ENCODE measurements at places on chromosomes 11 and 22.

DNA sequence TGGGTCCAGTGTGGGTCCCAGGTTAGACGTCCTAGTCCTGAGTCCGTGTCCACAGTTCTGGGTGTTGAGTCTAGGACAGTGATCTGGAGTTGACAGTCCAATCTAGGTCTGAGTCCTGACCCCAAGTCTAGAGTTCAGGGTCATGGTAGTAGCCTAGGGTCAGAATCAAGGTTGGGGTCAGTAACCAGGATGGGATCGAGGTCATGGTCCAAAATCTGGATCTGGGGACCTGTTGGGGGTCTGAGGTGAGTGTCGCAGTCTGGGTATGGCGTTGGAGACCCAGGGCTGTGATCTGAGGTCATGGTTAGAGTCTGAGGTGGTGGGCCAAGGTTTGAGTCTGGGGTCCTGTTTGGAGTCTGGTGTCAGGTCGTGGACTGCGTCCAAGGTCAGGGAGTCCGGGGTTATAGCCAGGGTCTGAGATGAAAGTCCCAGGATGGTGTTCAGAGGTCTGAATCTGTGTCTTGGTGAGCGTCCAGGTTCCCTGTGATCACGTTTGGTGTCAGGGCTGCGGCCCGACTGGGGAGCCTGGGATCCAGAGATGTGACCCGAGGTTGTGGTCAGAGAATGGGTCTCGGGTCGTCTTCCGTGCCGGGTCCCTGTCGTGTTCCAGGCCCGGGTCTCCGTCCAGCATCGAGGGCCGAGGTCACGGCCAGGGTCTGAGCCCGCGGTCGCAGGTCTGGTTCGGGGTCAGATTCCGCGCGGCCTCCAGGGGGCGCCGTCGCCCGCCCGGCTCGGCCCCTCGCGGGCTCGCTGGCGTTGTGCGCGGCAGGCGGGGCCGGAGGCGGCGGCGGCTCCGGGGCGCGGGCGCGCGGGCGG lies 432 bp upstream of the GRK2 start:
- DNase-seq = peak; percentile 78

DNA sequence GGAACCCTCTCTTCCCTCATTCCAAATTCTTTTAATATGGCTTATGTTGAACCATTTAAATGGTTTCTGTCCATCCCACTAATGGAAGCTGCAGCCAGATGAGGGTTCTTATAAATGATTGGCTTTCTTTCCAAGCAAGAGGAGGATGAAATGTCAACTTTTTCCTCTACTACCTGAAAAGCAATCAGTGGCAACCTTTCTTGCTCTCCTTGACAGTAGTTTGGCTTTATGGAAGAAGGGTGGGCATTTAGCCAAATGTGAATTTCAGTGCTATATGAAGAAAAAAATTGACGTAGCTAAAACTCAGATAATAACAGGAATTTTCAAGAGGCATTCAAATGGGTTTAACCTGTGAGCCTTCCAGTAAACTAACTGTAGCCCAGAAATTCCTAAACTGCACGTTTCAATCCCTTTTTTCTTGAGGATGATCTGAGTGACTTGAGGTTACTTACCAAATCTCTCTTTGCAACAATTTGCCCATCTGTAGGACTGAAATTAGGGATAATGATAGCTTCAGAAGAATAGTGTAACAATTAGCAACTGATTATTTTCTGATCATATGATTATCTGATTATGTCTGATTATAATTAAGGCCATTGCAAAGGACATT lies 90.9 kb downstream of the EXT2 start:
- no peak for DNase-seq

GRCh38 chr11:41779401-41779960 lies 320.0 kb upstream of the LRRC4C start:
- DNase-seq = no peak

DNA sequence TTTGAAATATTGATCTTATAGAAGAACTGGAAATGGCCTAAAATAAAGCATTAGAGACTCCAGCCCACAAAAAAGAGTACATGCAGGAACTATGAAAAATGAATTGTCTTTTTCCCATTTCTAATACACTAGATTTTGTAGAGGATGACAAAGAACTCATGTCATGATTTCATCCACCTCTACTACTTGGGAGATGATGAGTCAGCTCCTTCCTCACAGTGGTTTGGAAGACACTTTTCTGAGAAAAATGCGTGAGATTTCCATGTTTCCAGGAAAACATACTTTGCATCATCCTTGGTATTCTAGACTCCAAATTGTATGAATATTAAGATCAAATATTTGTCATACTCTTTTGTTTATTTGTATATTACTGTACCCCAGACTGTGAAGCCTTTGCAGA lies 500.5 kb downstream of the FAM181B start:
- no peak for DNase-seq

- DNase-seq = no peak
These were observed 127.1 kb downstream of the CTTN start for GRCh38 chr11:70525466-70525865.

- no peak for DNase-seq
These were observed 37.2 kb downstream of the RPS6KA4 start for GRCh38 chr11:64396079-64396591.

GRCh38 chr11:38305682-38306081 lies 1707.6 kb upstream of the RAG2 start:
- no peak for DNase-seq

DNA sequence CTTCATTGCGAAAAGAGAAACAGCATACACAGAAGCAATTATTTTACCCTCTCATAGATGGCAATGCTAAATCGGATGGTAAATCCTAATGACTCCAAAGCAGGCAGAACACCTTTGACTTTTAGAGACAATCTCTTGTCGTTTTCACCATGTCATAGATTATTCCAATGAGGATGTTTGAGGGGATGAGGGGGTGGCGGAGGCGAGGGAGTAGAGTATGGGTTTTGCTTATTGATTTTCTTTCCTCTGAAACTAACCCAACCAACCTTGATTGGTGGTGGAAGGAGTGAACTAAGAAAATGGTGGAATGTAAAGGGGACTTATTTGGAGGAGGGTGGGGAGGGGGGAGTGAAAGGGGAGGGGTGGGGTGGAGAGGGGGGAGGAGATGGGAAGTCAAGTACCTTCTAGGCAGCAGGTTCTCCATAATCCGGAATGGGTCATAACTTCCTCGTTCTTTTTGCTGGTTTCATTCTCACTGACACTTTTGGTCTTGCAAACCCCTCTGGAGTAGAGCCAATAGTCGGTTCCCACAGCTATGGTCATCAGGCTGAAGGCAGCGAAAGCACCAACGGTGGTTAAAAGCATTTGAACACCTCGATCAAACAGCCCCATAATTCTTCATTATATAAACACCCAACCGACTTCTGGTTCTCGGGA lies 1.5 kb downstream of the CACNG2 start:
- DNase-seq = no peak

DNA sequence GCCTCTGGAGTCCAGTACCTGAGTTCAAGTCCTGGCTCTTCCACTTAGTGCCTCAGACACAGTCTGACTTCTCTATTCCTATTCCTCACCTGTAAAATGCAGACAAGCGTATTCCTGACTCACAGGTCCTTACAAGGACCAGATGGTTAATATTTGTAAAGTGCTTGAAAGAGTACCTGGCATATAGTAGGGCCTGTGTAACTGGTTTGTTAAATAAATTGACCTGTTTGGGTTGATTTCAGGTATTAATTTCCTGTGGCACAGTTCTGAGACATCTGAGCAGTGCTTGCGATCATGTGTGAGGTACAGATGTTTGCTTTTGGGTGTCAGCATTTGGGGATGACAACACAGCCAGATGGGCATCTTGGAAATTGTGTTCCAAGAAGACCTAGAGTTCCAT lies 127.5 kb downstream of the APIP start:
- no peak for DNase-seq

DNA sequence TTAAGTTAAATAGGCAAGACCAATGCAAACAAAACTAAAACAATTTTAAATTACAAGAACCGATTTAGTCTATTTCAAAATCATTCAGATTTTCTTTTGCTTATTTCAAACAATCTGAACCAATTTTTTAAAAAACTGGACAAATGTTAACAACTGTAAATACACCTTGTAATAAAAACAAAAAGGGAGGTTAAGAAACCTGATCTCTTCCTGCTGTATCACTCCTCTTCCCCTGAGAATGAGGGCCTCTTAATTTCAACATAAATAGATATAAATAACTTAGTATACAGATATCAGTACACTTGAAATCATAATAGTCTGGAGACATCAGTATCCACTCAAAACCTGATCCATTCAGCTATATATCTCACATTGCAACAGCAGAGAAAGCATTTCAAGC lies 346.6 kb downstream of the TTC28 start:
- no peak for DNase-seq

DNA sequence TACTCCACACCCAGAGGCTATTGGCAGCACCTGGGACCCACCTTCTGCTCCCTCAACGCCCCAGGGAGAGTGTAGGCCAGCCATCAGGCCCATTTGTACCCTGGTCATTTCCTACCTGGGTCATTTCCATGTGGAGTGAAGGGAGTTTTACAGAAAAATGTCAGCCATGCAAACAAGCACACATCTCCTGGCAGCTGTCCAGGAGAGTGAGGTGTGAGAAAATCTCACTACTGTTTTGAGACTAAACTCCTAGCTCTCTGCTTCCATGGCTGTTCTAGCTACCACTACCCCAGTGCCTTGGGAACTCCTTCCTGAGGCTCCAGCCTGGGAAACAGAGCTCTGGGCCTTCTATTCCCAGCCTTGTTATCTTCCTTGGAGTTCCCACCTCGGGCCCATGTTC lies 2.8 kb upstream of the TMPRSS13 start:
- peak; percentile 51 for DNase-seq

GRCh38 chr11:8681837-8682302 lies 595 bp downstream of the TRIM66 start:
- DNase-seq = no peak

DNA sequence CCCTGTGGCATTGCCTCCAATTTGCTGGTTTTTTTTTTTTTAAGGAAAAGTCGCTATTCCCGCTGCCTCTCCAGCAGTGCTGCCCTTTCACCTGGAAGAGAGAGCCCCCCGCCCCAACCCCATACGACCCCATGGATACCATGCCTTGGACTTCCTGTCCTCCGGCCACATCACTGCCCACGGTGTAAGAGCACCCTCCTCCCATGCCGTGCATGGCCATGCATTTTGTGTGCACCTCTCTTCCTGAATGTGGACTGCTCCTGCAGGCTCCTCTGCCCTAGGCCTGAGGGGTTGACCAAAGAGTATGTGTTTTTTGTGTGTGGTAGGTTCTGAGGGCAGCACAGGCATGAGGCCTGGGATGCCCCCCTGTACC lies 65.6 kb upstream of the SPON1 start:
- no peak for DNase-seq

- no peak for DNase-seq
These were observed 2.3 kb downstream of the MTFP1 start for GRCh38 chr22:30427871-30428270.

- no peak for DNase-seq
These were observed 1320.4 kb downstream of the LRRC4C start for GRCh38 chr11:40139066-40139465.

DNA sequence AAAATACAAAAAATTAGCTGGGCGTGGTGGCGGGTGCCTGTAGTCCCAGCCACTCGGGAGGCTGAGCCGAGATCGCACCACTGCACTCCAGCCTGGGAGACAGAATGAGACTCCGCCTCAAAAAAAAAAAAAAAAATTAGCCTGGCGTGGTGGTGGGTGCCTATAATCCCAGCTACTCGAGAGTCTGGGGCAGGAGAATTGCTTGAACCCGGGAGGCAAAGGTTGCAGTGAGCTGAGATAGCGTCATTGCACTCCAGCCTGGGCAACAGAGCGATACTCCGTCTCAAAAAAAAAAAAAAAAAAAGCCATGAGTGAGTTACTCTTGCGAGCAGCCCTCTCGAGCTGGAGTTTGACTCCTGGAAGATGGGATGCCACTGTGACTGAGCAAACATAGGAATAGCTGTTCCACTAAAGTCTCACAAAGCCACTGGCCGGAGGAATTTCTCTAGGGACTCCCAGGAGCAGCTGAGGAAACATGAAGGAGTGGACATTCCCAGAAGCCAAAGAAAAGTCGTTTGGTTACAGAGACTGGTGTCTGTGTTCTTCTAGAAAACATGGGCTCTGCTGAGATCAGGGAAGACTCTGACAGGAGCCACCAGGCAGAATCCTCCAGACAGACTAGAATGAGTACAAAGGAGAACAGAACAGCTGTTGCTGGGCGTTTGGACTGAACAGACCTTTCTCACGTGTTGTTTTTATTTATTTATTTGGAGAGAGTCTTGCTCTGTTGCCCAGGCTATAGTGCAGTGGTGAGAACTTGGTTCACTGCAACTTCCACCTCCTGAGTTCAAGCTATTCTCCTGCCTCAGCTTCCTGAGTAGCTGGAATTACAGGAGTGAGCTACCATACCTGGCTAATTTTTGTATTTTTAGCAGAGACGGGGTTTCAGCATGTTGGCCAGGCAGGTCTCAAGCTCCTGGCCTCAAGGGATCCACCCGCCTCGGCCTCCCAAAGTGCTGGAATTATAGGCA lies 32.4 kb upstream of the MYH9 start:
- DNase-seq = no peak

DNA sequence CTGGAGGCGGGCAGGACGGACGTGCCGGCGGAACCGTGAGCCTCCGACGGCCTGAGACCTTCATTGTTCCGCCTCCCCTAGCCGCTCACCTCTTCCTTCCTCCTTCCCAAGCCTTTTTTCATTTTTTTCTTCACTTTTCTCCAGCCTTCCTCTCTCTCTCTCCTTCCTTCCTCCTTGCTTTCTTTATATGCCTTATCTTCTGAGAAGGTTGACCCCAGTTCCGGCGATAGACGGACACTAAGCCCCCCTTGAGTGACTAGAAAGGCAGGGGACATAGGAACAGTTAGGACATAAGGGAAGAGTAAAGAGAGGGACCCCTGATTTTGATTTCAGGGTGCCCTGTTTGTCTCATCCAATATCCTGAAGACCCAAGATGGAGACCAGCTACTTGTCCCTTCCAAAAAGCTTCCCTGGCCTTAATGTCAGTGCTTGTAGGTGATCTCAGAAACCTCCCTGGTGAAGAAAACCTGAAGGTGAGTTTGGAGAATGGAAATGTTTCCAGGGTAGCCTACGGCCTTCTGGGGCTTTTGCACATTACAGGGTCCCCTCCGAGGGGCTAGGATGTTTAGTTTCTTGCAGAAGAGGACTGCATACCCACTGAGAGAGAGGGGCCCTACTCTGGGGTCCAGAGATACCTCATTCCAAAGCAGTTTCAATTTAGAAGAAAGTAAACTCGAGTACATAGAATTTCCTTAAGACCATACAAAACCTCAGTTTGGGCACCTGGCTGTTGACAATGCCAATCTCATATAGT lies 3.5 kb downstream of the ADM start:
- no peak for DNase-seq

- no peak for DNase-seq
These were observed 17.8 kb downstream of the GRAMD4 start for GRCh38 chr22:46637711-46638600.

- DNase-seq = no peak
These were observed 604 bp downstream of the PUS3 start for GRCh38 chr11:125902277-125902926.

- no peak for DNase-seq
These were observed 7.7 kb downstream of the MUC2 start for GRCh38 chr11:1082346-1082727.

GRCh38 chr11:66493130-66493529 lies 12.9 kb downstream of the DPP3 start:
- no peak for DNase-seq

DNA sequence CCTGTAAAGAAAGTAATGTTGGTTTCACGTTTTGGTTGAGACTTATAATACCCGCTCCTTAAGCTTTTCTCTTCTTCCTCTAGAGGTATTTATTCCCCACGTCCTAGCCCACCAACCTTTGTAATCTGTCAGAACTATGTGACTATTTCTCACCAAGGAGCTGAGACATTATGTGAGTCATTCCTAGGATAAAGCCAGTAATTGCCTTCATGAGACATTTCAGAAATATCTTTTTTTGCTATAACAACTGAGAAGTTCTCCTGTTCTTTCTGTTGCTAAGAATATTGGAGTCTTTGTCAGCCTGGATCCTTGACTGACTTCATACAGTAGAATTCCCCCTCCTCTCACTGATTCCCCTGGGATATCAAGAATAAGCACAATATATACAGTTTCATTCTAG lies 1497.0 kb upstream of the TENM4 start:
- no peak for DNase-seq

Data from stimulated activated CD4-positive, alpha-beta T cell treated with anti-CD3 and anti-CD28 coated beads, Interleukin-4, amount 100 ng/mL, for 24 hours (primary cell).